Lung (tissue), 17 donors: ENCODE measurements at places on chromosomes 5 and 9. TPM values are rescaled to one million over a fixed set of nuclear protein-coding genes. Genes with fewer than 3 reads are reported as not detected.

TAF11L10 gene
- total RNA-seq = not detected

PIP5K1B gene
- 28.2 TPM for total RNA-seq

DNA sequence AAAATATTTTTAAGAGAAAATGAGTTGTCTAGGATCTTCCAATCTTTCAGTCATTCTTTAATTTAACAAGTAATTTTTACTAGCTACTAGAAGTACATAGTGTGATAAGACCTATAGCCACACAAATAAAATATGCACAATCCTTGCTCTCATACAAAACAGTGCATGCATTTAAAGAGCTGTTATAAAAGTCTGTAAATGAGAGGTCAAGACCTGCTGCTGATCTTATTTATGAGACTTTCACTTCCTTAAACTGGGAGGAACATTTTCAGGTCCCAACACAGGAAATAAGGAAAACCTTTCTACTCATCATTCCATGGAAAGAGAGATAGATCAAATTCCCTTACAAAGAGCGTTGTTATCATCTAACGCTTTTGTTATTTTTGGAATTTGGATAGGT lies 54.2 kb upstream of the PAM start:
- no peaks in the 10 kb centered on the region for H3K4me1 ChIP-seq
- DNase-seq = no peak
- no peaks in the 10 kb centered on the region for H3K27me3 ChIP-seq
- H3K4me3 ChIP-seq = no peak overlapping the region

- DNase-seq = no peak
- no peak overlapping the region for H3K27ac ChIP-seq
- no peaks in the 10 kb centered on the region for H3K27me3 ChIP-seq
Observed at GRCh38 chr9:131319486-131319885, 30.0 kb downstream of the PLPP7 start.

- DNase-seq = no peak
- H3K27me3 ChIP-seq = no peaks in the 10 kb centered on the region
- H3K4me3 ChIP-seq = no peak overlapping the region
- peaks cover 7% of the 10 kb centered on the region for H3K4me1 ChIP-seq
Observed at GRCh38 chr9:89865981-89866380, 261.2 kb downstream of the GADD45G start.

GRCh38 chr5:179142434-179143198 lies 82.4 kb downstream of the ZNF354C start:
- no peaks in the 10 kb centered on the region for H3K4me1 ChIP-seq
- H3K36me3 ChIP-seq = no peaks in the 10 kb centered on the region
- H3K4me3 ChIP-seq = no peak overlapping the region
- H3K27me3 ChIP-seq = no peaks in the 10 kb centered on the region
- no peak overlapping the region for H3K27ac ChIP-seq
- DNase-seq = no peak

- peak; percentile 70 for DNase-seq
- H3K27me3 ChIP-seq = no peaks in the 10 kb centered on the region
- no peak overlapping the region for H3K27ac ChIP-seq
- no peak overlapping the region for H3K4me3 ChIP-seq
- H3K4me1 ChIP-seq = no peaks in the 10 kb centered on the region
- H3K36me3 ChIP-seq = no peaks in the 10 kb centered on the region
Observed at GRCh38 chr5:110625376-110625999, 101.0 kb downstream of the TMEM232 start.

GRCh38 chr5:172395483-172395882 lies 58.8 kb downstream of the SH3PXD2B start:
- peaks cover 4% of the 10 kb centered on the region for H3K36me3 ChIP-seq
- H3K4me3 ChIP-seq = no peak overlapping the region
- no peak for DNase-seq
- H3K27ac ChIP-seq = no peak overlapping the region
- no peaks in the 10 kb centered on the region for H3K27me3 ChIP-seq

DNA sequence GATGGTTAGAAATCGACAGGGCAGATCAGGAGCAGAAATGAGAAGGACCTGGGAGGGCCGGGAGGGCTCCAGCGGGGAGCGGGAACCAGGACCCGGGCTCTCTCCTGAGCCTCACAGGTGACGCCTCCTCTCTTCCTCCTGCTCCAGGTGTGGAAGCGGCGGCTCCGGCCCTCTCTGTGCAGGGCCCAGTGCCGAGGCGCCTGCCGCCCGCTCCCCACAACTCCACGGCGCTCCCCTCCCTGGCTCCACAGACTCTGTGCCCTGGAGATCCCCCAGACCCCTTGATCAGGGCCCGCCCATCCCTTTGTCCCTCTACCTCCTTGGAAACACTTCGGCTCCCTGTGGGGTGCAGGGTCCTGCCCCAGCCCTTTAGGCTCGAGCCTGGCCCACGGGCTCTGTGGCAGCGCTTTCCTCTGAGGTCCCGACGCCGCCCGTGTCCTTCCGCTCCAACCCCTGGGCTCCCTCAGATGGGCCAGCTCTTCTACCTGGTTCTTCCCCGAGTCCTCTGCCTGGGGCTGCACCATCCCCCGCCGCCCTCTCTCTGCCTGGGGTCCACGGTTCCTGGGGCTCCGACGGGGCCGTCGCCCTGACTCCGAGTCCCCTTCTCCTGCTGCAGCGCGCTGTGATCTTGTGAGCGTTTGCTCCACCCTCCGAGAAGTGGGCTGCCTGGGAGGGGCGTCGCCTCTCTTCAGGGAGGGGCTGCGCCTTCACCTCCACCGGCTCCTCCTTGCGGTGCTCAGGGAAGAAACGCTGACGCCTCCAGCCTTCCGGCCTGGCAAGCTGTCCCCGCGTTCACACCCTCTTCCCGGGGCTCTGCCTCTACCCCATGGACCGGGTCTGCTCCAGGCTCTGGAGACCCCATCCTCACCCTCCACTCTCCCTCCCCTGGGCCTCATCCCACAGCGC lies 22.4 kb upstream of the SLC6A3 start:
- no peaks in the 10 kb centered on the region for H3K4me1 ChIP-seq
- H3K27me3 ChIP-seq = no peaks in the 10 kb centered on the region
- DNase-seq = no peak
- peaks cover 8% of the 10 kb centered on the region for H3K36me3 ChIP-seq
- H3K4me3 ChIP-seq = no peak overlapping the region
- H3K27ac ChIP-seq = no peak overlapping the region

DNA sequence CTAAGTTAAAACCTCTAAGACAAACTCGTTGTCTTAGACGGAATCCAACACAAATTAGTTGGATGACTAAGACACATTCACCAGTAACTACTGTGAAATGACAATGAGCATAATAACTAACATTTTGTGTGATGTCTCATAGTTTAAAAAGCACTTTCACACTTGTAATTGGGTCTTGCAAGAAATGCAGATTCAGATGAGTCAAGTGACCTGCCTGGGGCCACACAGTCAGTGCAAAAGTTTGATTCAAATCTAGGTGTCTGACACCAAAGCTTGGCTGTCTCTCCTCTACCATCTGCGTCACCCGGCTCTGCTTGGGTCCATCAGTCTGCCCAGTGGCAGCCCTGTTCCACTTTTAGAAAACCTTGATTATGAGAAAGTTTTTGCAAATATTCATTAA lies 143.7 kb downstream of the TTLL11 start:
- no peaks in the 10 kb centered on the region for H3K36me3 ChIP-seq
- DNase-seq = no peak
- H3K4me3 ChIP-seq = no peak overlapping the region
- no peak overlapping the region for H3K27ac ChIP-seq

DNA sequence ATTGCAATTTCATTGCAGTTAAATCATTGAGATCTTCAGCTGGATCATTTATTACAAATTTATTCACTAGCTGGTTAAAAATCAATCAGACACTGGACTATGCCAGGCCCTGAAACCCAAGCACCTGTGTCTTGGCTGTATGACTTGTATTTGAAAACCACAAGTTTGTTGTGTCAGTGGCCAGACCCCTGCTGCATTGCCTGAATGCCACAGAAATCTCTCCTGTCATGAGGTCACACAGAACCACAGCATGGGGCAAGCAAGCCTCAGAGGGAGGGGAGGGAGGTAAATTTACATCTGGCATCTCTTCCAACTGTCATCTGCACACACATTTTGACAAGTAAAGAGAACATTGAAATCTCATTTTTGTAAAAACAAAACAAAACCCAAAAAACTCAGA lies 90.0 kb downstream of the ARRDC3 start:
- no peak for DNase-seq
- H3K36me3 ChIP-seq = no peaks in the 10 kb centered on the region
- no peaks in the 10 kb centered on the region for H3K27me3 ChIP-seq
- no peak overlapping the region for H3K4me3 ChIP-seq

DNA sequence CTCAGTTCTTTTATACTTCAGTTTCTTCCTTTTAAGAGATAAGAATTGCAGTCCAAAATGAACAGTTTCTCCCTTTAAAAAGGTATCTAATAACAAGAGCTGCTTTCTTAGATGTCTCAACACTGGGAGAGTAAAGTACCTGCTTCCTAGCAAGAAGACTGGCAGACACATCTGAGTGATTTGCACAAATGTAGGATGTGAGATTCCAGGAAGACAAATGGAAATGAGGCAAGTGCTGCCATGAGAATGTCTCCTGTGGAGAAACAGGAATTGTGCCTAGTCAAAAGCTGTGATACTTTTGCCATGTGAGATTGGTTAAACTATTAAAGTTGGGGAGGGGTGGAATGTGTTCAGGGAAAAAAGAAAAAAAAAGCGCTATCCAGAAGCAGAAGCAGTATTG lies 159.1 kb downstream of the HTR1A start:
- H3K36me3 ChIP-seq = no peaks in the 10 kb centered on the region
- H3K27ac ChIP-seq = no peak overlapping the region

DNA sequence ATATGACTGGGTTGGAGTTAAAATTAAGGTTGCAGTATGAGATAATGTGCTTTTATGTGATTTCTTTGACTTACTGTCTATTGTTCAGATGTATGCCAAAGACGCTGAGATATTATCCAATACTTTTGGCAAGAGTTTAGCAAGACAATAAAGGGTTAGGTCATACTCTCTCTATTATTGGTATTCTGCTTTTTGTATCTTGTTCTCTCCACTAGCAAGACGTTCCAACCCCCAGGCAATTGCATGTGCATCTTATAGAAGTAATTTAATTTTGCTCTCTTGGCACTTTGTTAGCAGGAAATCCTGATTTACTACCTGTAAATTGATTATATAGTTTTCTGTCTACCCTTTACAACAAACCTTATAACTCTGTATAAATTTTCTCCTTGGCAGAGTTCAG lies 1093.6 kb downstream of the CDH9 start:
- H3K27ac ChIP-seq = no peak overlapping the region
- H3K36me3 ChIP-seq = no peaks in the 10 kb centered on the region
- H3K27me3 ChIP-seq = no peaks in the 10 kb centered on the region
- no peaks in the 10 kb centered on the region for H3K4me1 ChIP-seq
- DNase-seq = no peak
- H3K4me3 ChIP-seq = no peak overlapping the region

DNA sequence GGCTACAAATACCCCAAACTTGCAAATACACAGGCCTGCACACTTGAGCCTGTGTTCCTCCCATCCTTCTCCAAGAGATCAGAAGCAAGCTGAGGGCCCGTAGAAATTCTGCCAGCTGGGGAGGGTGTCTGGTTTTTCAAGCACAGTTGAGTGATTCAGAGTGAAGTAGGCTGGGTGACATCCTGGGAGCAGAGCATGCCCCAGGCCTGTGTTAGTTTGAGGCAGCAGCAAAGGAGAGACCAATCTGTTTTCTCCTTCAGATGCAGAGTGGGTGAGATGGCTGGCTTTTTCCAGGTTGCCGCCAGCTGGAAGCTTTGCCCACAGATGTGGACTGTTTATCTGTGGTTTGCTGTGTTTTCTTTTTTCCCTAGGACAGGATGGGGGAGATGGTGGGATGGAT lies 63.1 kb downstream of the RCL1 start:
- H3K27ac ChIP-seq = no peak overlapping the region
- no peaks in the 10 kb centered on the region for H3K4me1 ChIP-seq
- DNase-seq = peak; percentile 38
- no peak overlapping the region for H3K4me3 ChIP-seq
- H3K27me3 ChIP-seq = no peaks in the 10 kb centered on the region
- peaks cover 9% of the 10 kb centered on the region for H3K36me3 ChIP-seq

- no peak overlapping the region for H3K27ac ChIP-seq
- no peaks in the 10 kb centered on the region for H3K27me3 ChIP-seq
- peaks cover 3% of the 10 kb centered on the region for H3K4me1 ChIP-seq
- peak; percentile 82 for DNase-seq
- H3K4me3 ChIP-seq = peak overlapping the region; percentile 28
- no peaks in the 10 kb centered on the region for H3K36me3 ChIP-seq
Observed at GRCh38 chr5:43193181-43193893, 1.3 kb downstream of the NIM1K start.

DNA sequence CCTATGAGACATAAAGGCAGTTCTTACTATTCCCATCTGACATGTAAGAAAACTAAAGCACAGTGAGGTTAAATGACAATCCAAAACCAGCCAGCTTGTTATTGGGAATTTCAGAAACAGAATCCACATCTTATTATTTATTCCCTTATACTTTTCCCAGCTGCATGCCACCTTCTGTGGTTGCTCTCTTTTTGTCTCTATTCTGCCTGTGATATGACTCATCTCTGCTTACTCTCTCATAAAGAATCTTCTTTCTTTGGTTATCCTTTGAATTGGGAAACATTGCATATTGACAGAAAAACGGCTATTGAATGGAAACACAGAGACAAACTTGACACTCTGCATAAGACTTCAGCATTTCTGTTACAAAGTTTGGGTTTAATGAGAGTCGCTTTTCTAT lies 183.2 kb downstream of the TLR4 start:
- no peak overlapping the region for H3K27ac ChIP-seq
- H3K4me3 ChIP-seq = no peak overlapping the region
- DNase-seq = no peak
- no peaks in the 10 kb centered on the region for H3K27me3 ChIP-seq
- H3K4me1 ChIP-seq = no peaks in the 10 kb centered on the region

DNA sequence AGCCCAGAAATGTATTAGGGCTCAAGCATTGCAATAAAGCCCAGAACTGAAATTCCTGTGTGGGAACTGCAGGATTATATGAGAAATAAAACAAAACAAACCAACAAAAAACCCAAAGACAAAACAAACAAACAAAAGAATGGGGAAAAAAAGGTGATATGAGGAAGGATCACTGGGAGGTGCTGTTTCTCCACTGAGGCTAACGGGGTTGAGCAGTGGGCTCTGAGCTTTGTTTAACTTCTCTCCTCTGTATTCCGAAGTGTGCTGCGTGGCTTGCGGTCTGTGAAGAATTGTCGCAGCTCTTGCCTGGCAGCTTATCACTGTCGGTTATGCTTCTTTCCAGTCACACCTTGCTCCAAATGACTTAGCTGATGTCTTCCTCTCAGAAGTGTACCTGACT lies 106.3 kb downstream of the TENT4A start:
- no peaks in the 10 kb centered on the region for H3K36me3 ChIP-seq
- H3K4me1 ChIP-seq = no peaks in the 10 kb centered on the region
- H3K27ac ChIP-seq = no peak overlapping the region
- H3K27me3 ChIP-seq = peaks cover 8% of the 10 kb centered on the region

DNA sequence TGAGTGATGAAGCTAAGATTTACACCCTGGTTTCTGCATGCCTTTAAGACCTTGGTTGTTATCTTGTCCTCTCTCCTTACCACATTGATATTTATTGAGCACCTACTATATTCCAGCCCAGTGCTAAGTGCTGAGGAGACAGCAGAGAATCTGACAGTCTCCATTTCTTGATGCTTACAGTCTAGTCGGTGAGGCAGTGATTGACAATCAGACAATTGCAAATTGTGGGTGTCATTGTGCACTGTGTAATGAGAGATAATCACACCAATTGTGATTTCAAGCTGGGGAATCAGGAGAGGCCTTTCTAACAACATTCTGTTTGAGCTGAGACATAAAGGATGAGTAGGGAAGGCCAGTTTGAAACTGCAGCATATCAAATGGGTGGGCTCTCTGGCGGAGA lies 41.7 kb upstream of the PPARGC1B start:
- no peaks in the 10 kb centered on the region for H3K36me3 ChIP-seq
- H3K27me3 ChIP-seq = no peaks in the 10 kb centered on the region
- no peak overlapping the region for H3K27ac ChIP-seq
- no peaks in the 10 kb centered on the region for H3K4me1 ChIP-seq
- no peak overlapping the region for H3K4me3 ChIP-seq
